ENCODE measurements at places on chromosomes 2 and 18.

DNA sequence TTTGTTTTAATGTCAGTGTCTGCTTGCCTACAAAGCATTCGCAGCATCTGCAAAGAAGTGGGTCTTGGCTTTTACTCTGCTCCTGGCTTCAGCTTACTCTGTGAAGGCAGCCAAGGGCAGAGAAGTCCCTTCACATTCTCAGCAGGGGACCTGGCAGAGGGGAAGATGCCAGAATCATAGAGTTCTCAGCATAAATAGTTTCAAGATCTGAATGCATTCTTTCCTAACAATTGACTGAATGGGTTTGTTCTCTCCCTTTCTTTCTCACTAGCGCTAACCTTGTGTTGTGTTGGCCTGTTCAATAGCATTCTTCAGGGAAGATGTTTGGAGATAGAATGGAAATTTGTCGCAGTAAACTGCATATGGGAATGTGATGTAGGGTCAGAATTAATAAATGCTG is 106.9 kb downstream of the FARSB start:
- H3K27me3 ChIP-seq = peaks cover 3% of the 10 kb centered on the region
- no peaks in the 10 kb centered on the region for H3K36me3 ChIP-seq
- no peak overlapping the region for H3K4me3 ChIP-seq
- no peak for DNase-seq
- no peak overlapping the region for H3K27ac ChIP-seq
- no peaks in the 10 kb centered on the region for H3K4me1 ChIP-seq

- H3K36me3 ChIP-seq = no peaks in the 10 kb centered on the region
- H3K27me3 ChIP-seq = no peaks in the 10 kb centered on the region
- no peak for DNase-seq
- H3K27ac ChIP-seq = peak overlapping the region; percentile 91
- H3K4me3 ChIP-seq = peak overlapping the region; percentile 57
Measured at GRCh38 chr2:11154016-11154922, 998 bp upstream of the SLC66A3 start.

- no peak for DNase-seq
- no peaks in the 10 kb centered on the region for H3K36me3 ChIP-seq
- H3K27me3 ChIP-seq = no peaks in the 10 kb centered on the region
- H3K4me1 ChIP-seq = no peaks in the 10 kb centered on the region
Measured at GRCh38 chr2:36060133-36060532, 295.4 kb upstream of the CRIM1 start.

GRCh38 chr18:63422087-63422863 is at the start of gene VPS4B:
Gene VPS4B, minus strand, starts transcription at chr18:63422476. Its CDS starts 217 bp downstream, at chr18:63422259.
- peaks cover 9% of the 10 kb centered on the region for H3K36me3 ChIP-seq
- peaks cover 39% of the 10 kb centered on the region for H3K4me1 ChIP-seq
- H3K27ac ChIP-seq = peak within 1 kb of the TSS; percentile 95
- H3K27me3 ChIP-seq = no peaks in the 10 kb centered on the region
- DNase-seq = peak; percentile 100
- H3K4me3 ChIP-seq = peak within 1 kb of the TSS; percentile 90

DNA sequence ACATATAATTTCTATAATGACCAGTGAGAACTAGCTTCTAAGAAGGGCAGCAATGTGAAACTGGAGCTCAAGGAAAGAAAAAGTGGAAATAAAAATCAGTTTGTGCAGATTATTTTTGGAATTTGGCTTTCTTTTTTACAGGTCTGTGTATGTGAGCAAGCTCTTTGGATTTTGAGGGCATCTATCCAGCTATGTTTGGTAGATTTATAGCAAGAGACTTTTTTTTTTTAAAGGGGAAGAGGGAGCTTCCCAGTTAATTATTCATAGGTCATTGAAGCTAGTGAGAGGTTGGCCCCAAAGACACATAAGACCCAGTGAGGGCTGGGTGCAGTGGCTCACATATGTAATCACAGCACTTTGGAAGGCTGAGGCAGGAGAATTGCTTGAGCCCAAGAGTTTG is 24.0 kb upstream of the COLEC12 start:
- H3K4me1 ChIP-seq = peaks cover 6% of the 10 kb centered on the region
- no peaks in the 10 kb centered on the region for H3K27me3 ChIP-seq
- no peak overlapping the region for H3K4me3 ChIP-seq
- H3K36me3 ChIP-seq = no peaks in the 10 kb centered on the region

- H3K27me3 ChIP-seq = peaks cover 12% of the 10 kb centered on the region
- H3K27ac ChIP-seq = no peak overlapping the region
- H3K36me3 ChIP-seq = no peaks in the 10 kb centered on the region
- DNase-seq = no peak
Measured at GRCh38 chr18:46678785-46679399, 21.9 kb upstream of the LOXHD1 start.

GRCh38 chr2:65053199-65053598 is 3.0 kb upstream of the CEP68 start:
- no peaks in the 10 kb centered on the region for H3K36me3 ChIP-seq
- DNase-seq = no peak
- peaks cover 13% of the 10 kb centered on the region for H3K4me1 ChIP-seq
- no peaks in the 10 kb centered on the region for H3K27me3 ChIP-seq
- no peak overlapping the region for H3K27ac ChIP-seq
- H3K4me3 ChIP-seq = no peak overlapping the region

DNA sequence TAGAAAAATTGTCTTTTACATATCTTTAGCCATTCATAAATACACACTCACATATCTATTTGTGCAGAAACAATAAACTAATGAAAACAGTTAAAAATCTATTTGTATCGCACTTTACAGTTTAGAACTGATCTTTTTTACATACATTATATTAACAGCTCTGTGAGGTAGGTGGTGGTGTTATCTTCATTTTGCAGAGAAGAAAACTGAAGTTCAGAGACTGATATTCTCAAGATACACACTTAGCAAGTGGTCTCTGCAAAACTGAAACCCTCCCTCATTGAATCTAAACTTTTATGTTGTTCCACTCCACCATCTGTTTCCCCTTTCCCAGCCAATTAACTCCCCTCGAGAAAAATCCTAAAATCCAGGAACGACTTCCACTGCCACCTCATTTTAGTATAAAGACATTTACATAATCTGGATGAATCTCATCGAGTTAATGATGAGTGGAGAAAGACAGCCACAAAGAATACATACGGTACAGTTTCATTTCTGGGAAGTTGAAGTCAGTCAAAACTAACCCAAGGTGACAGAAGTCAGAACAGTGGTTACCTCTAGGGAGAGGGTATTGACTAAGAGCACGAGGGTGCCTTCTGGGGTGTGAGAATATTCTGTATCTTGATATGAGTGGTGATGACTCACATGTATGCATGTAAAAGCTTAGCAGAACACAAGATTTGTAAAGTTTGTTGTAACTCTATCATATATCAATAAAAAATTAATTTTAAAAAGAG is 524.2 kb upstream of the TCF4 start:
- DNase-seq = no peak
- H3K36me3 ChIP-seq = no peaks in the 10 kb centered on the region
- no peaks in the 10 kb centered on the region for H3K27me3 ChIP-seq
- H3K4me1 ChIP-seq = no peaks in the 10 kb centered on the region

- H3K27ac ChIP-seq = no peak overlapping the region
- no peaks in the 10 kb centered on the region for H3K4me1 ChIP-seq
- H3K4me3 ChIP-seq = no peak overlapping the region
- no peaks in the 10 kb centered on the region for H3K36me3 ChIP-seq
Measured at GRCh38 chr2:204226305-204226880, 289.8 kb downstream of the ICOS start.

DNA sequence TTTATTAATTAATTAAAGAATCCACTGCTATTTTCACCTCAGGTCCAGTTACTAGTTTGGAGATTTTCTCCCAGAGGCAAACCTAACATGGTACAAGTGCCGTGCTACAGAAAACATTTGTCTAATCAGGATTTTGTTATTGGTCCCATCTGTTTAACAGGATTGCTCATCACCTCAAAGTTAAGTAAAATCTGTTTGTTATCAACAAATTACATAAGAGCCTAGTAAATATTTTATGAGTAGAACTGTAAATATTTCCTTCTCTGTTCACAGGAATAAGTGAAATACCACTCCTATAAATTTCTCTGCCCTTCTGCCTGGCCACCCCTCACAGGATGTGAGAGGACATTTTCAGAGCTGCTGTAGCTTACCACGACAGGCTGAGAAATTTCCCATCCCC is 200.2 kb downstream of the RAD51AP2 start:
- no peaks in the 10 kb centered on the region for H3K27me3 ChIP-seq
- no peaks in the 10 kb centered on the region for H3K36me3 ChIP-seq
- DNase-seq = no peak
- H3K4me3 ChIP-seq = no peak overlapping the region
- H3K27ac ChIP-seq = no peak overlapping the region

- H3K4me3 ChIP-seq = no peak overlapping the region
- DNase-seq = no peak
- H3K27me3 ChIP-seq = no peaks in the 10 kb centered on the region
- no peaks in the 10 kb centered on the region for H3K4me1 ChIP-seq
Measured at GRCh38 chr2:112150851-112151250, 12.7 kb downstream of the FBLN7 start.

DNA sequence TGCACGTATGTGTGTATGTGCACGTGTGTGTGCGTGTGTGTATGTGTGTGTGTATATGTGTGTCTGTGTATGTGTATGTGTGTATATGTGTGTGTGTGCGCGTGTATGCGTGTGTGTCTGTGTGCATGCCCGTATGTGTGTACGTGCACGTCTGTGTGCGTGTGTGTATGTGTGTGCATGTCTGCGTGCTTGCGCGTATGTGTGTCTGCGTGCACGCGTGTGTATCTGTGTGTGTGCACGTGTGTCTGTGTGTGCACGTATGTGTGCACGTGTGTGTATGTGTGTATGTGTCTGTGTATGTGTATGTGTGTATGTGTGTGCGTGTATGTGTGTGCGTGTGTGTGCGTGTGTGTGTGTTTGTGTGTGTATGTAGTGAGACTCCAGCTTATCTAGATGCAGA is 97.5 kb upstream of the SPATS2L start:
- no peak overlapping the region for H3K27ac ChIP-seq
- no peaks in the 10 kb centered on the region for H3K36me3 ChIP-seq
- no peaks in the 10 kb centered on the region for H3K27me3 ChIP-seq

DNA sequence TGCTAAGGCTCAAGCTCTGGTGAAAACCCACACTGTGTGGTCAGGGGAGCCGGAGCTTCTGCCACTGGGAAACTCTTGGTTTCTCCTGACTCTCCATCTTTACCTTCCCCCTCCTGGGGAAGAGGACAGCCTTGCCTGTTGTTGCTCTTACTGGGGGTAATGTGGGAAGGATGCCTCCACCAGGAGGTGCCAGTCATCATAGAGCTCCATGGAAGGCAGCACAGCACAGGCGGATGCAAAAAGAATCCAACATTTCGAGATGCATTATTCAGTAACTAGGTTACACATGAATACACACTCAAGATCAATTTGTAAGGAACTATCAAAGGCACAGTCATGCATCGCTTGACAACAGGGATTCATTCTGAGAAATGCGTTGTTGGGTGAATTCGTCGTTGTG is 322.6 kb downstream of the AFF3 start:
- H3K27me3 ChIP-seq = no peaks in the 10 kb centered on the region
- no peak overlapping the region for H3K4me3 ChIP-seq
- H3K27ac ChIP-seq = no peak overlapping the region
- DNase-seq = no peak

DNA sequence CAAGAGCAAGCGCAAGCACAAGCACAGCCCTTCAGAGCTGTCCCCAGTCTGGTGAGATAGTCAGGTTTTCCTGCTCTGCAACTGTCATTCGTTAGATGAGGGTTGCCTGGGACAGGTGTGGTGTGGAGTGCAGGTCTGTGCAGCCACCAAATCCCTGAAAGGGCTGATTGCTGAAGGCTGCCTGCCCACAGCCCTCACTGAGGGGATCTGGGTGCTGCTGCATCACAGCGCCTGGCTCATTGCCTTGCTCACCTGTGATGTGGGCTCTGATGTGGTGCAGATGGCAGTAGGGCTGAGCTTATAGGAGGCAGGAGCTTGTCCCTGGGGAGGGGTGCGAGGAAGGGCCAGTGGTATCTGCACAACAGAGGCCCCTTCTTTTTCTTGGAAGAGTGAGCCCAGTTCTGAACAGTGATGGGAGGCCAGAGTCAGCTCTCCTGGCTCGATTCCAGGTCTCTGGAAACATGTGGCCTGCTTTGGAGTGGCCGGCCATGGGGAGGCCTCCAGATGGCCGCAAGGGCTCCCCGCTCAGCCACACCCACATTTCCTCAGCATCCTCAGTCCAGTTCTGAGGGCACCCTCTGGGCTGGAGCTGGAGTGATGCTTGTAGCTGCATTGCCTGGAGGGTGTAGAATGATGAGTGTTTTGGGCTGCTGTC is 11.4 kb downstream of the UBE2F start:
- H3K27me3 ChIP-seq = no peaks in the 10 kb centered on the region
- no peak for DNase-seq
- H3K36me3 ChIP-seq = peaks cover 11% of the 10 kb centered on the region
- no peaks in the 10 kb centered on the region for H3K4me1 ChIP-seq
- no peak overlapping the region for H3K4me3 ChIP-seq
- no peak overlapping the region for H3K27ac ChIP-seq
